CD4-positive, alpha-beta T cell treated with Interleukin-12 subunit alpha and Interleukin-12 subunit beta, for 1 hour (primary cell): ENCODE measurements at places on chromosomes 11 and 22.

DNA sequence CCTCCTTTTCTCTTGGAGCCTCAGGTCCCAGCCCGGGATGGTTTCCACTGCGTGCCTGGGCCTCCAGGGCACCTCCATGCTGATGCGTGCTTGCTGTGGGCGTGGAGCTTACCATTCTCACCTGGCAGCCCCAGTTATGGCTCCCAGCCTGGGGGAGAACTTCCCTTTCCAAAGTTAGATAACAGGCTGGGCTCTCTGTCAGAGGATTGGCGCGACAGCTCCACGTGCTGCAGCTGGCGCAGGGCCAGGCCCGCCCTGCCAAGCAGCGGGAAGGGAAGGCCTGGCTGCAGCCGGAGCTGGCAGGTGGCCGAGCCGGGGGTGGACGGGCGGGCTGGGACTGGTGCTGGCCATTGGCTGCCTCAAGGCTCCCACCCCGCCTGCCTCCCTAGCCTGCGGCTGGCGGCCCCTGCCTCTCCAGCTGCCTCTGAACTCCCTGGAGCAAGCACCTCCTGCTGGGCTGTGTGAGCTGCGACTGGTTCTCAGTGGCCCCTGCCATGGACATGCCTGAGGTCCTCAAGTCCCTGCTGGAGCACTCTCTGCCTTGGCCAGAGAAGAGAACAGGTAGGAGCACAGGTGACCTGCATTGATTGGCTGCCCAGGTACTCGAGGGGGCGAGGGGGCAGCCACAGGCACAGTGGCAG is 14.6 kb upstream of the TEF start:
- no peak for DNase-seq

DNA sequence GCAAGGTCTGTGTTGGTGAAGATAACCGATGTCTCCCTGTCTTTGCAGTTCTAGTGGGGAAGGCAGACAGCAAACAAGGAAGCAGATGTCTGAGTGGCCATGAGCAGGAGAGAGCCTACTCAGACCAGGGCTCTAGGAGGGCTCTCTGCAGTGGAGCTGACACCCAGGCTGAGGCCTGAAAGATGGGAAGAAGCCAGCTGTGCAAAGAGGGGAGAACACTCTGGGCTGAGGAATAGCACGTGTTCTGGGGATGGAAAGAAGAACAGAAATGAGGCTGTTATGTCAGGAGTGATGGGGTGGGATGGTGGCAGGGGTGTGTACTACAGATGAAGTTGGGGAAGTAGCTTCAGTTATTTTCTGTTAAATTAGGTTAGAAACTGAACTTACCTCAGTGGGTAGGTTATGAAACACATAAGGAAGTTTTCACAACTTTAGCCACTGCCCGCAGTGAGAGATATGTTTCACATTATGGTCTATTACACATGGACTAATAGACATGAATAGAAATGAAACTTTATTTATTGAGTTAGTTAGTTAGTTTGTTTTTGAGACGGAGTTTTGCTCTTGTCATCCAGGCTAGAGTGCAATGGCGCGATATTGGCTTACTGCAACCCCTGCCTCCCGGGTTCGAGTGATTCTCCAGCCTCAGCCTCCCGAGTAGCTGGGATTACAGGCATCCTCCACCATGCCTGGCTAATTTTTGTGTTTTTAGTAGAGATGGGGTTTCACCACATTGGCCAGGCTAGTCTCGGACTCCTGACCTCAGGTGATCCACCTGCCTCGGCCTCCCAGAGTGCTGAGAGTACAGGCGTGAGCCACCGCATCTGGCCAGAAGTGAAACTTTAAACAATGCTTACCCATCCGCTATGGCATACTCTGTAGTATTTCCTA is 7.8 kb downstream of the DCPS start:
- DNase-seq, result no peak

GRCh38 chr11:47924184-47924691 is 56.1 kb upstream of the PTPRJ start:
- no peak for DNase-seq

GRCh38 chr22:30806391-30806861 is 111.8 kb downstream of the OSBP2 start:
- no peak for DNase-seq

GRCh38 chr11:110470716-110471115 is 41.0 kb downstream of the FDX1 start:
- DNase-seq, result no peak

DNA sequence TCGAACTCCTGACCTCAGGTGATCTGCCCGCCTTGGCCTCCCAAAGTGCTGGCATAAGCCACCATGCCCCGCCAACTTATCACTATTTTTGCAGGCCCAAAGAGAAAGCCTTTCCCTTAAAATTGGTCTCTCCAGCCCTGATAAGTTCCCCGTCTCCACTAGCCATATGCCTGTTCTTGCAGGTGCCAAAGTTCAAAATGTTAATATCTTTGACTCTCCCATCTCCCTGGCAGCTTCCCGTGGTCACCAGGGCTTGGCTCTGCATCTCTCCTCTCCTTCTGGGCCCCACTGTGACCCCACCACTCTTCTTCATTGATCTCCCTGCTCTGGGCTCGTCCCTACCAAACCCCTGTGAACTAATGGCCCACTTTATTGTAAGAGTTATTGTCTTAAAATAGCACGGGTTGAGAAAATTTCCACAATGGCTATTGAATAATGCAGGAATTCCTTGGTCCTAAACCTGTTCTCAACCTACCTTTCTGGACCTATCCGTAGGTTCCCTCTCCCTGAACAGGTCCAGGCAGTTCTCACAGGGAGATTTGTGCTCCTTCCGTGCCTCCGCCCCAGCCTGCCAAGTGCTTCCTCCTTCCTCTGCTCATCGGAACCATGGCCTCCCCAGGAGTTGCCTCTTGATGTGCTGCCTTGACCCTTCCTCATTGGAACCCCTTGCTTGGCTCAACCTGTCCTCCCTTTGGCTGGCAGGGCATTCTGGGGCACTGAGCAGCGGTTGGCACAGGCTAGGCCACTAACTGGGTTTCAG is 147.5 kb downstream of the DSCAML1 start:
- DNase-seq, result no peak

DNA sequence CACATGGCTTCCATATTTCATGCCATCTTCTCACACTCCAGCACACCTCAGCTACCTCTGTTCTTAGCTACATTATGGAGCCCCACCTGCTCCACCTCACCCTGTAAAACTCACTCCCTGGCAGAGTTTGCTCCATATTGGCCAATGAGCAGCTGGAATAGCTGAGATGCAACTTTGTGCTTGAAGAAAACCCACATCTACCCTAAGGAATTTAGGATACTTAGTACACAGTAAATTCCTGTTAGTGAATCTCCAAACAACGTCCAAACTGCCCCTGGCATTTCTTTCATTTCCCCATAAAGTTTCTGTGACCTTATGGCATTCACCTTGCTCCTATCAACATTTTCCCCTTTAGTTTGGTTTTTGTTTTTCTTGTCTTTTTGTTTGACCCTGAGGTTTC is 2.2 kb upstream of the VWCE start:
- no peak for DNase-seq

DNA sequence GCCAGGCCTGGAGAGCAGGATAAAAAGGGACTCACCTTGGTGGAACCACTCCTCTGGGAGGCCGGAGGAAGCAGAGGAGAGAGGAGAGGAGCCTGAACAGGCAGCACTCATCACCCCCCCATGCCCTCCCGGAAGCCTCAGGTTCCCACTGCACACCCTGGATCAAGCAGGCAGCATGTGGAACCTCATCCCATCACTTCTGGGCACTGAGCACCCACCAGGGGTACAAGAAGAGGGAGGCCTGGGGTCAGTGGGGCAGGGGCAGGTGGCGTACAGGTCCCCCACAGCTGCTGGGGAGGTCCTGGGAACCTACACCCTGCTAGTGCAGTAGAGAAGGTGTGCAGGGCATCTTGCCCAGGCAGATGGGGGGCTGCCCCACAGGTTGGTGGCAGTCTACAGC is 35.1 kb upstream of the TXNRD2 start:
- DNase-seq, result no peak

DNA sequence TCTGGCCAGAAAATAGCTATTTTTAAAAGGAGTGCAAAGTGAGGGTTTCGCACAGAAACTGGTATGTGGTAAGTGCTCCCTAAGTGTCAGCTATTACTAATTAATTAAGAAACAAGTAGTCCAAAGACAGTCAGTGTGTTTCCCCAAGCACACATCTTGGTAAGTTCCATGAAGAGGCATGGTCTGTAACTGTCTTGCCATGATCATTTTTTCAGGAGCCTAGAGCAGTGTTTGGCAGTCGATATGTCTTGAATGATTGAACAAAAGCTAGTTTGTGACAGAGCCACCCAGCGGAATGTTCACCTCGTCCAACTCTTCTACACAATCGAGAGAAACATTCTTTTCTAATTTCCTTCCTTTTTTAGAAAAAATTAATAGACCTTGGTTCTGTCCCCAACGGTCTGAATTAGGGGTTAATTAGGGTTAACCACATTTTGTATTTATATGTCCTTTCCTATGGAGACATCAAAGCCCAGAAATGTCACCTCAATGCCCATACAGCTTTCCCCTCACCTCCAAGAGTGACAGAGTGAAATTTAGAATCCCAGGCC is 57.6 kb upstream of the FTH1 start:
- DNase-seq, result no peak

DNA sequence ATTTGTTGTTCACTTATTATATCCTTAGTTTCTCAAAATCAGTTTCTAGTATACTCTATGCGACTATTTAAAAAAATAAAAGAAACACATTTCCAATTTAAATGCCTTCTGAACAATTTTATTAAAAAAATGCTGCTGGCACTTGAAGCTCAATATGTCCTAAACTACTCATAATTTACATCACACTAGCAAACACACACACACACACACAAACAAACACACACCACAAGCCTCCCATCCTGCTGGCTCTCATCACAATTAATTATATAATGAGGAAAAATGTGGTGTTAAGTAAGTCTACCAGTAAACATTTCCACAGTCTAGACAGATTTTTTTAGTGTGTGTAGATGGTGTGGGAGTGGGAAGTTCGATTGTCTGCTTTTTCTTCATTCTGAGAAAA is 350.3 kb downstream of the AASDHPPT start:
- no peak for DNase-seq

DNA sequence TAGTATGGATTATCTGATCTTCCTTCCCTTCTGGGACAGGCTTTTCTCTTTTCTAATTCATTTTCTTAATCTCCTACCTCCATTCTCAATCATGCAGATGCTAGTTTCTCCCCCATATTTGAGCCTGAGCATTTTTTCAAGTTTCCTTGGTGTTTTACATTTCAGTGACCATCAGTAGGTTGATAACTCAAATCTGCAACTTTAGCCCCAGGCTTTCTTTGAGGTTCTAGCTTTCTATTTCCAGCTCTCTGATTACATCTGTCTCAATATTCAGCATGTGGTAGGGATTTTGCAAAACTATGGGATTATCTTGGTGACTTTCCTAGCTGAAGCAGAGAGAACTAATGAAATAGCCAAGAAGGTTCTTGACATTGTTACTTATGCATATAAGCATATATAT is 67.8 kb downstream of the ARHGEF12 start:
- no peak for DNase-seq

DNA sequence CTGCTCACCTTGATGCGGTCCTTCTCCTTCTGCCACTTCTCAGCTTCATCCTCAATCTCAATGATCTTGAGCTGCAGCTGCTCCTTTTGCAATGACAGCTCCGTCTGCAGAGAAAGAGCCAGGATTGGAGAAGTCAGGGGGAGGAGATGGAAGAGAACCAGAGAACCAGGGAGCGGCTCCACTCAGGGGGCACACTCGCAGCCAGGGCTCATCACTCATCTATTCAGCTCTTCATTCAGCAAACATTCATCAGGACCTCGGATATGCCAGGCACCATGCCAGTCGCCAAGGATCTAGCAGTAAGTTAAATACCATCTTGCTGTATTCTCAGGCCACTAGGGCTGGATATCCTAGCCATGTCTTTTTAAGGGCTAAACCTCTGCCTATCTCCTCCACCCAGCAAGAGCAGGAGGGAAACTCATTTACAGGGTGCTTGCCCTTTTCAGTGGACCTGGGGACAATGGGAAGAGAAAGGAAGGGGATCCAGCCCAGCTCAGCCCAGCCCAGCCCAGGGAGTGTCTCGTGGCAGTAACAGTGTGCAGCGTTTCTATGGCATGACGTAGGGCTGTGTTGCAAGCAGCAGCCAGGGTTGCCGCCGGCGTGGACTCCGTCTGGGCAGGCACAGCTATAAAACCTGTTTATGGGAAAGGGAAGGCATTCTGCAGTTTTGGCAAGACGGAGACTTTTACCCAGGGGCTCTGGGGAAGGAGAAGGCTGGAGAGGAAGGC is 9.4 kb downstream of the TRIM29 start:
- no peak for DNase-seq

GRCh38 chr22:17110791-17111550 is 10.2 kb downstream of the TMEM121B start:
- DNase-seq, result no peak

- DNase-seq, result peak; percentile 89
Measured at GRCh38 chr11:46119352-46120216, 1.7 kb downstream of the PHF21A start.

GRCh38 chr22:19289475-19290161 is 1.9 kb downstream of the CLTCL1 start:
- peak; percentile 14 for DNase-seq

DNA sequence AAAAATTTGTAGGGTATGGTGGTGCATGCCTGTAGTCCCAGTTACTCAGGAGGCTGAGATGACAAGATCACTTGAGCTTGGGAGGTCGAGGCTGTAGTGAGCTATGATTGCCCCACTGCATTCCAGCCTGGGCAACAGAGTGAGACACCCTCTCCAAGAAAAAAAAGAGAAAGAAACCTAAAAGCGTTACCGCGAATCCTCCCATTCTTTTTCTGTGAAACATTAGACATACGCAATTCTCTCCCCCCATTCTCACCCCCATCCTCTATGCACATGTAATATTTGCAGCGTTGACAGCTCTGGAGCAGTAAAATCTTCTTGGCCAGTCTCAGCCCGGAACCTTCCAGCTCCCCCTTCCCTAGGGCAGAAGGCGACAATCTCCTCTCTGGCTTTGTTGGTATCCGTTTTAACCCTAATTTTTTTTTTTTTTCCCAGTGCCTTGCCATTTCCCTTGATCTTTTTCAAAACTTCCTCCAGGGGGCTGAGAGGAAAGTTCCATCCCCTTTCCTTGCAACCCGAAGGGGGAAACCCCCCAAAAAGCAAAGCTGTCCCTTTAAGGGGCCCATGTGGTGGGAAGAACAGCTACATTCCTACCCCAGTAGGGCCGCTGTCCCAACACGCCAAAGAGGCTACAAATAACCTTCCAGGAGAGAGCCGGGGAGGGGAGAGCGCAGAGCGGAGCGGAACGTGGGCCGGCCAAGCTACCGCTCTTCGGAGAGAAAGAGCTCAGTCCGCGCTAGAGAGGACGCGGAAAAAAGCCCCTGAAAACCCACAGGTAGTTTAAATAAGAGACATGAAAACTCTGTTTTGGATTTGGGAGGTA is 1.9 kb downstream of the LRP4 start:
- DNase-seq, result peak; percentile 12
